Panc1 (cell line): ENCODE measurements at places on chromosomes 7 and 10. TPM values are rescaled to one million over a fixed set of nuclear protein-coding genes. Genes with fewer than 3 reads are reported as not detected.
A peak's percentile ranks its signal among the peaks of the same experiment; 100 is the strongest.

DNA sequence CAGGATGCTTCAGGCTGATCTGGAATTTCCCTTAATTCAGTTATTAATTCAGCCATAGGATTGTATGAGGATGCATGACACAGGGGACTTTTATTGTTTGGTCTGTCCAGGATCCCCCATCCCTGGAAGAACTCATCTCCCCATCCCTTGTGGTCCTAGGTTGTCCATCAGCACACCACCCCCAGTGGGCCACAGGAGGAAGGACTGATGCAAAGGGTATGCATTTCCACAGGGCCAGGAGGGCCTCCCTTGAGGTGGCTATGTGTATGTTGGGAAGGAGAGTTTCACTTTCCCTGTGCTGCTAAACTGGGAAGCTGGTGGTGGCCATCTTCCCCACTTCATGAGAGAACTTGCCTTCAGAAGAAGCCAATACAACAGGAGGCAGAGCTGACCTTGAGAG, 44.6 kb upstream of the GRB10 start:
- no peak for DNase-seq
- no peak overlapping the region for H3K4me3 ChIP-seq
- no peaks in the 10 kb centered on the region for H3K4me1 ChIP-seq

DNA sequence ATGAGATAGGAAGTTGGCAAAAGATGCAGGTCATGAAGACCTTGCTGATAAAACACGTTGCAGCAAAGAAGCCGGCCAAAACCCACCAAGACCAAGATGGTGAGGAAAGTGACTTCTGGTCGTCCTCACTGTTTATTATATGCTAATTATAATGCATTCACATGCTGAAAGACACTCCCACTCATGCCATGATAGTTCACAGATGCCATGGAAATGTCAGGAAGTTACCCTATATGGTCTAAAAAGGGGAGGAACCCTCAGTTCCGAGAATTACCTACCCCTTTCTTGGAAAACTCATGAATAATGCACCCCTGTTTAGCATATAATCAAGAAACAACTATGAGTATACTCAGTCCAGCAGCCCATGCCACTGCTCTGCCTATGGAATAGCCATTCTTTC, 202.4 kb upstream of the GRB10 start:
- H3K4me3 ChIP-seq = no peak overlapping the region
- no peak for DNase-seq
- H3K27me3 ChIP-seq = peaks cover 5% of the 10 kb centered on the region; the same call in 1 of the 2 replicates
- no peaks in the 10 kb centered on the region for H3K4me1 ChIP-seq
- no peaks in the 10 kb centered on the region for H3K36me3 ChIP-seq

DNA sequence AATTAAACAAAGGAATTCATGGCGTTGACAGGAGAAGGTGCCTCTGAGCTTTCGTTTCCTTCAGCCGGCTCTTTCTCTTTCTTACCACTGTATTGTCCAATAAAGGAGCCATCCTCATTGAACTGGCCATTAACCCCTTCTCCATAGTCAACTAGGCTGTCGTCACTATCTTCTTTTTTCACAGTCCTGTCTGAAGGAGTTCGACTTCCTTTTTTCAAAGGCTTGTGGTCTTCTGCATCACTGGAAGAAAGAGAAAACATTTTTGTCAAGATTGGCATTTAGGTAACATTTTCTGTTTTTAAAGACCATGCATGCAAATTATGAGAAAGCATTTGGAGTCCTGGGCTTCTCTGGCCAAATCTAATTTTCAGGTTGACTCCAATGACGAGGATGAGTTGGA, 19.7 kb upstream of the LAMB4 start:
- peaks cover 4% of the 10 kb centered on the region; the same call in 1 of the 2 replicates for H3K4me1 ChIP-seq
- H3K36me3 ChIP-seq = no peaks in the 10 kb centered on the region
- H3K27ac ChIP-seq = no peak overlapping the region
- H3K4me3 ChIP-seq = no peak overlapping the region
- no peak for DNase-seq
- peaks cover 3% of the 10 kb centered on the region for H3K27me3 ChIP-seq

- H3K27ac ChIP-seq = peak overlapping the region; percentile 88
- peak overlapping the region; percentile 59 for H3K4me3 ChIP-seq
- no peaks in the 10 kb centered on the region for H3K36me3 ChIP-seq
- peaks cover 42% of the 10 kb centered on the region for H3K4me1 ChIP-seq
- DNase-seq = no peak
- no peaks in the 10 kb centered on the region for H3K27me3 ChIP-seq
These were observed 2.4 kb downstream of the ADRB1 start for GRCh38 chr10:114046087-114046458.

DNA sequence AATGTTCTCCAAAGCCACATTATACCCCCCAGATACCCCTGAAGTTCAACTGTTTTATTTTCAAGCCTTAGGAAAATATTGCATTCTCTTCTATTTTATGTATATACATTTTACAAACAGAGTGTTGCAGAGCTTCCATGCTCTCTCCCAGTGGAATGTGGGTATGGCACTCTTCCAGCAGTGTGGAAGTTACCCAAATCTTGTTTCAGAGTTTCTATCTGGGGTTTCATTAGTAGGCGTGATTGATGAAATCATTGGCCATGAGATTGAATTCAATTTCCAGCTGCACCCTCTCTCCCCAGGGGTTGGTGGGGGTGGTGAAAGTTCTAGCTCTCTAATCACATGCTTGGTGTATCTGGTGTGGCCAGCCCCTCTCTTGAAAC, 350.4 kb downstream of the RPS24 start:
- H3K27me3 ChIP-seq = peaks cover 35% of the 10 kb centered on the region
- no peak overlapping the region for H3K4me3 ChIP-seq
- H3K27ac ChIP-seq = no peak overlapping the region
- H3K36me3 ChIP-seq = no peaks in the 10 kb centered on the region
- DNase-seq = no peak

DNA sequence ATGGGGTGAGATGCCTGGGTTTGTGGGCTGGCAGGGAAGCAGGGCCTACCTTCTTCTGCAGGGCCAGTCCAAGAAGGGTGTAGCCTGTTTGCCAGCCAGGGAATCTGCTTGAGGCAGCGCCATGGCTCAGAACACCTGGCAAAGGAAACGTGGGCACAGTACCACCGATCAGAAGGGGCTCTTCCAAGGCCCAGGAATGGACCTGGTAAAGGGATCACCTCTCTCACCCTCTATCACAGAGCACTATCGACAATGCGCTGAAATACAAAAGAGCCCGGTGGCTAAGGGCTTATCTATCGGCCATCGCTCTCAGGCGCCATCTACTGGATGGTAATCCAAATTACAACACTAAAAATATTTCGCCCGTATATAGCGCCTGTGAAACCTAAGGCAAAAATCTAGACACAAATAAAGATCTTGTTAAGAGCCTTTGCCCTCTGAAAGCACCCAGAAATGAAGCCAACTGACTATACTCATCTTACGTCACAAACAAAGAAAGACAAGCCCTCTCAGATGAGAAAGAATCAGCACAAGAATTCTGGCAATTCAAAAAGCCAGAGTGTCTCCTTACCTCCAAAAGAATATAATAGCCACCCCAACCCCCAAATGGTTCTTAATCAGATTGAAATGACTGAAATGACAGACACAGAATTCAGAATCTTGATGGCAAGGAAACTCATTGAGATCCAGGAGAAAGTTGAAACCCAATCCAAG, 217.8 kb upstream of the HPS1 start:
- H3K27ac ChIP-seq = no peak overlapping the region
- H3K36me3 ChIP-seq = no peaks in the 10 kb centered on the region
- peak; percentile 15 for DNase-seq
- H3K4me3 ChIP-seq = no peak overlapping the region
- H3K27me3 ChIP-seq = no peaks in the 10 kb centered on the region

- no peaks in the 10 kb centered on the region for H3K4me1 ChIP-seq
- H3K4me3 ChIP-seq = no peak overlapping the region
- no peaks in the 10 kb centered on the region for H3K36me3 ChIP-seq
- H3K27ac ChIP-seq = no peak overlapping the region
These were observed 70.9 kb upstream of the COL1A2 start for GRCh38 chr7:94323844-94324243.

DNA sequence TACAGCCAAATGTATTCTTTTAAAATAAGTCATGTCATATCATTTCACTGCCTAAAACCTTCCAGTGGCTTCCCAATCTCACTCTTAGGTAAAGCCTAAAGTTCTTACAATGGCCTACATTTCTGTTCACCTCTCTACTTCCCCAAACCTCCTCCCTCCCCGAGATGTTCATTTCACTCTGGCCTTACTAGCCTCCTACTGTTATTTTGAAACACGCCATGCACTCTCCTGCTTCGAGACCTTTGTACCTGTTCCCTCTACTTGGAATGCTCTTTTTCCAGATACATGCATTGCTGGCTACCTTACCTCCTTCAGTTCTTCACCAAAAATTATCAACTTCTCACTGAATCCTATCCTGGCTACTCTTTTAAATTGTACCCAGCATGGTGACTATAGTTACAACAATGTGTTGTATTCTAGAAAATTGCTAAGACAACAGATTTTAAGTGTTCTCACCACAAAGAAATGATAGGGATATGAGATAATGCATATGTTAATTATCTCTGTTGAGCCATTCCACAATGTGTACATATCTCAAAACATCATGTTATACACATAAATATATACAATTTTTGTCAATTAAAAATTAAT, 50.6 kb upstream of the STRIP2 start:
- H3K27ac ChIP-seq = no peak overlapping the region
- no peaks in the 10 kb centered on the region for H3K36me3 ChIP-seq
- no peak for DNase-seq
- H3K4me3 ChIP-seq = no peak overlapping the region

DNA sequence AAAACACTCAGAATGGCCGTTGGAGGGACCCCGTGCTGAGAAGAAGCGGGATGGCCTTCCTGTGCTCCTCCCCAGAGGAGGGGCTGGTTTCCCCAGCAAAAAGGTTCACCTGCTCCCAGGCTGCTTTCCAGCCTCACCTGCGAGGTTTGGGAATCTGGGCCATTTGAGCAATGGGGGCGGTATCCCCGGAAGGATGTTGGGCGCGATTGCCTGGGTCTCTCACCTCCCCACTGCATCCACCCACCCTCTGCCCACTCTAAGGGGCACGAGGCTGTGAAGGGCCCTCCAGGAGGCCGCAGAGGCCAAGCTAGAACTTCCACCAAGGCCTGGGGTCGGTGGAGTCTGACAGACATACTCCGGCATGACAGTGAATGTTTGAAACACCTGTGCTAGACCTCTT, 147.6 kb downstream of the PAXIP1 start:
- no peak overlapping the region for H3K27ac ChIP-seq
- H3K4me3 ChIP-seq = no peak overlapping the region
- no peaks in the 10 kb centered on the region for H3K36me3 ChIP-seq
- no peak for DNase-seq
- H3K4me1 ChIP-seq = no peaks in the 10 kb centered on the region
- H3K27me3 ChIP-seq = no peaks in the 10 kb centered on the region; the same call in 1 of the 2 replicates

GRCh38 chr10:77961668-77962067, 35.1 kb upstream of the DLG5 start:
- no peaks in the 10 kb centered on the region for H3K4me1 ChIP-seq
- H3K27ac ChIP-seq = no peak overlapping the region
- DNase-seq = no peak
- no peak overlapping the region for H3K4me3 ChIP-seq

GRCh38 chr10:28631896-28632583, 45.3 kb upstream of the BAMBI start:
- H3K4me3 ChIP-seq = no peak overlapping the region
- no peak overlapping the region for H3K27ac ChIP-seq
- no peak for DNase-seq
- no peaks in the 10 kb centered on the region for H3K36me3 ChIP-seq
- H3K4me1 ChIP-seq = no peaks in the 10 kb centered on the region
- no peaks in the 10 kb centered on the region for H3K27me3 ChIP-seq

GRCh38 chr10:15632456-15633091, 87.1 kb downstream of the ITGA8 start:
- no peaks in the 10 kb centered on the region for H3K4me1 ChIP-seq
- no peaks in the 10 kb centered on the region for H3K36me3 ChIP-seq
- no peak overlapping the region for H3K4me3 ChIP-seq
- no peak overlapping the region for H3K27ac ChIP-seq
- DNase-seq = no peak

DNA sequence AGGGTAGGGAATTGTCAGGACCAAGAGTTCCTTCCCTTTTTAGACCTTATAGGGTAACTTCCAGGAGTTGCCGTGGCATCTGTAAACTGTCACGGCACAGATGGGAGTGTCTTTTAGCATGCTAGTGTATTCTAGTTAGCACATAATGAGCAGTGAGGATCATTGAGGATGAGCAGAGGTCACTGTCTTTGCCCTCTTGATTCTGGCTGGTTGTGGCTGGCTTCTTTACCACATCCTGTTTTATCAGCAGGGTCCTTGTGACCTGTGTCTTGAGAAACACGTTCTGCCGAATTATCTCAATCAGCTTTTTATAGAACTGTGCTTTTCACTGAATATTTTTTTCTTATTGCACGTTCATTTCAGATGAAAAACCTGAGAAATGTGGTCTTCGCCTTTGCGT, 41.5 kb downstream of the MINPP1 start:
- H3K4me1 ChIP-seq = no peaks in the 10 kb centered on the region
- H3K4me3 ChIP-seq = no peak overlapping the region
- no peaks in the 10 kb centered on the region for H3K27me3 ChIP-seq
- no peak for DNase-seq

GRCh38 chr10:130960531-130960930, 351.0 kb downstream of the TCERG1L start:
- no peak for DNase-seq
- no peak overlapping the region for H3K4me3 ChIP-seq
- no peaks in the 10 kb centered on the region for H3K4me1 ChIP-seq
- H3K36me3 ChIP-seq = no peaks in the 10 kb centered on the region

DNA sequence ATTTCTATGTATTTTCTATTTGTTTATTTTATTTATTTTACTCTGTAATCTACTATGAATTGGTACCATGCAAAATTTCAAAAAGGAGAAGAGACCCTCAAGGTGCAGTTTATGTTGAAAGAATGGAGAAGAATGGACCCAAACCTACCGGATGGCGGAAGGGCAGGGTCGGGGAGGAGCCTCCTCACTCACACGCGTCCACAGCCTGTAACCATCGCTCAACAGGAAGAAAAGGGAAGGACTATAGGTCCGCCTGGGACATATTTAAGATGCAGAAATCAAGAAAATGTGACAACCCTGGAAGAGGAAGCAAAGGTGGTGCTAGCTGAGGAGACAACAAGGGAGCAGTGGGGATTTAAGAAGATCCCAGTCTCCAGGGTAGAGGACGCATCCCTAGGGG, 158.4 kb downstream of the COBL start:
- H3K4me3 ChIP-seq = no peak overlapping the region
- peaks cover 3% of the 10 kb centered on the region for H3K27me3 ChIP-seq
- DNase-seq = no peak
- H3K27ac ChIP-seq = no peak overlapping the region
- H3K4me1 ChIP-seq = no peaks in the 10 kb centered on the region

IFIT1B gene
- not detected for total RNA-seq

DTX2 gene
- total RNA-seq = 27.4 TPM

ZNF804B gene
- not detected for total RNA-seq

HOXA1 gene
- 8.8 TPM for total RNA-seq

PRKCQ gene
- total RNA-seq = 0.23 TPM

PDE6C gene
- not detected for total RNA-seq

TWIST1 gene
- not detected for total RNA-seq

DRGX gene
- total RNA-seq = 0.15 TPM

TEX36 gene
- total RNA-seq = not detected

AHR gene
- total RNA-seq = 36.6 TPM

CAMK2B gene
- 0.26 TPM for total RNA-seq

UTF1 gene
- not detected for total RNA-seq

PILRA gene
- 4.8 TPM for total RNA-seq
